Right kidney (tissue), 9 donors: ENCODE measurements at places on chromosomes 1 and 21.

- DNase-seq = no peak
These were observed 33.3 kb upstream of the SUCO start for GRCh38 chr1:172499636-172500141.

DNA sequence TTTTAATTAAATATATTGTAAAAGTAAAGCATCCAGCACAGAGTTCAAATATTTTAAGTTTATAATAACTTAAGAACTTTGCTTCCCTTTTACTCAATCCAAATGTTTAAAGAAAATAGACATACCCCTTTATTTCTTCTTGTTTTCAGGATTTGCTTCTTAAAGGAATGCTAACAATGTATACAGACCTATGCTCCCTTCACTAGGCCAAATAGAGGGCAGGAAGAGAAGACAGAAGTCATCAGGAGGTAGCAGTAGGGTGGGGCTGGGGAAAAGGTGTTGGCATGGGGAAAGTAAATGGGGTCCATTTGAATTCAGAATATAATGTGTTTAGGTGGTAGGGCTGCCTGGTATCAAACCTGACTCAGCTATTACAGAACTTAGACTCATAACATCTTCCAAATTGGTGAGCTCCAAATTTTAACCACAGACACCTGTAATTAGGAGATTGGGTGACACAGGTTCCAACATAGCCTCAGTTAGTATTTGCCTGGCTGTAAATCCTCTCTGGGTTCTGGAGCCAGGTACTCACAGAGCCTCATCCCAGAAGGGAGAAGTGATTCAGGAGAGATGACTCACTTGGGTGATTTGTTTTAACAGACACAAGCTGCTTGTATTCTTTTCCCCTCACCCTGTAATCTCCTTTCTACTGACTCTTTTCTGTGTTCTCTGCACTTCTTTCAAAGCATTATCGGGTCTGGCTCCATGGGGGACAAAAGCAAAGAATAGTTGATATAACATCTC, 60.1 kb upstream of the DUSP10 start:
- DNase-seq = no peak

DNA sequence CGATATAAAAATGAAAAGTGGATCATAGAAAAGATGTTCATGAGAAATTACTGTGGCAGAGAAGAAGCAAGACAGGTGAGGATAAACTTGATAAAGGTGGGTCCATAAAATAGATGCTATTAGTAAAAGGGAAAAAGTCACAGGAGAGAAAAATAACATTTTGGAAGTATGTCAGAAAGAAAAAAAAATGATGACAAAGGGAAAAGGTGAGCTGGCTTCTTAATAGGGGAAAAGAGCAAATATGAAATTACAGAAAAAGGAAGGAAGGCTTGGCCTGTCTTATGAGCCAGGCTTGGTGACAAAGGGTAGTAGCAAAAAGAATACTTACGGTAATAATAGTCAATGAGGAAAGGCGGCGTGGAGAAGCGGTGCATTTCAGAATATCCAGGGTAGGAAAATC, 386.1 kb downstream of the RWDD3 start:
- DNase-seq = no peak

DNA sequence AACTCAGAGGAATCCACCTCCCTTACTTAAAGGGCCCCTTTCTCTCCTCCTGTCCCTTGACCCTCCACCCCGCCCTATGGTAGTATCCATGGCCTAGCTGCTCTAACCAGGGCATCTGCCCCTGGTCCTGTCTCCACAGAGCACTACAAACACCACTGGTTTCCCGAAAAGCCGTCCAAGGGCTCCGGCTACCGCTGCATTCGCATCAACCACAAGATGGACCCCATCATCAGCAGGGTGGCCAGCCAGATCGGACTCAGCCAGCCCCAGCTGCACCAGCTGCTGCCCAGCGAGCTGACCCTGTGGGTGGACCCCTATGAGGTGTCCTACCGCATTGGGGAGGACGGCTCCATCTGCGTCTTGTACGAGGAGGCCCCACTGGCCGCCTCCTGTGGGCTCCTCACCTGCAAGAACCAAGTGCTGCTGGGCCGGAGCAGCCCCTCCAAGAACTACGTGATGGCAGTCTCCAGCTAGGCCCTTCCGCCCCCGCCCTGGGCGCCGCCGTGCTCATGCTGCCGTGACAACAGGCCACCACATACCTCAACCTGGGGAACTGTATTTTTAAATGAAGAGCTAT, 1.7 kb downstream of the BTG2 start:
- DNase-seq = no peak

GRCh38 chr1:159854116-159854692, 8.3 kb downstream of the VSIG8 start:
- DNase-seq = no peak

GRCh38 chr1:21058035-21058793, 118.5 kb downstream of the EIF4G3 start:
- no peak for DNase-seq

- DNase-seq = no peak
These were observed 4.0 kb downstream of the NVL start for GRCh38 chr1:224325959-224326358.

DNA sequence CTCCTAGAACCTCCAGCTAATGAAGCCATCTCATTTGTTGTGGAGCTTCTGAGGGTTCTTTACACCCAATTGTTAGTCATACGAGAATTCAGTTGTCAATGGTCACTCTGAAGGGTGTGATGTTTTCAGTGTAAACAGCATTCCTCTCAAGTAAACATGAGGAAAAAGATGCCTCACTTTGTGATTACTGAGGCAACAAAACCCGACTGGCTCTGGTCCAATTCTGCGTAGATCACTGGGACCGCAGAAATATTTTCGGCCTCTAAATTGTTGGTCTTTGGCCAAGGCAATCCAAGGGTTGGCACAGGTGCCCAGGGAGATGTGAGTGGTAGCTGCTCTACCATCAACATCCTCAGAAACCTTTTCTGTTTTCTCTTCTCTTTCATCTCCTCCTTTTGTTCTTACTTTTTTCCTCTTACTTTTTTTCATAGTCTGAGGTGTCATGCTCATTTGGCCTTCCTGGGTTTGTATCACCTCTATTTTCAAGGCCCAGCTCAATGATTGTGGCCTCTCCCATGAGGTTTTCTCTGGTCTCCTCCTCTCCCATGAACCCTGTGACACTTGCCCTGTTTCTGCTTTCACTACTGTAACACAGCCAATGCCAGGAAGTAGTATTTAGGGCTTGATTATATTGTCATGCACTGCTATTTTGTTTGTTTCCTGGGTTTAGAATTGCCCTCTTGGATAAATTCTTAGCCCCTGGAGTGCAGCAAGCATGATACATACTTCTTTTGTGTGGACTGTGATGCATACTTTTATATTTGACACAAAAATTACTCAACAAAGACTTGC, 221.9 kb downstream of the TNR start:
- no peak for DNase-seq

GRCh38 chr1:69929308-69930057, 275.9 kb downstream of the LRRC40 start:
- DNase-seq = no peak

GRCh38 chr1:76857138-76857537, 10.1 kb upstream of the ST6GALNAC5 start:
- no peak for DNase-seq

- DNase-seq = no peak
These were observed 93.9 kb downstream of the KCNJ15 start for GRCh38 chr21:38350684-38351083.

DNA sequence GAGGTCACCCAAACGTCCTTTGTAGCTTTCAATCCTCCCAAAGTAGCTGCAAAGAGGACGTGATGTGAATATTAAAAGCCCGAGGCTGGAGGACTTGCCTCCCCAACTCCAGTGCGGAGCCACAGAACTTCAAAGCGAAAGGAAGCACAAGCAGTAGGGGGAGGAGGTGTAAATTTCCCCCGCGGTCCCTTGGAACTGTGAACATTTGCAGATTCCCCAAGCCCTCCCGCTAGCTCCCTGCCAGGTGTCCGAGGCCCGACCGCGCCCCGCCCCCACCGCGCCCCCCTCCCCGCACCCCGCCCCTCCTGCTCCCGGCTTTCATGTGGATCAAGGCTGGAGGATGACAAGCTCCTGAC, 41.5 kb upstream of the HAO2 start:
- peak; percentile 57 for DNase-seq

DNA sequence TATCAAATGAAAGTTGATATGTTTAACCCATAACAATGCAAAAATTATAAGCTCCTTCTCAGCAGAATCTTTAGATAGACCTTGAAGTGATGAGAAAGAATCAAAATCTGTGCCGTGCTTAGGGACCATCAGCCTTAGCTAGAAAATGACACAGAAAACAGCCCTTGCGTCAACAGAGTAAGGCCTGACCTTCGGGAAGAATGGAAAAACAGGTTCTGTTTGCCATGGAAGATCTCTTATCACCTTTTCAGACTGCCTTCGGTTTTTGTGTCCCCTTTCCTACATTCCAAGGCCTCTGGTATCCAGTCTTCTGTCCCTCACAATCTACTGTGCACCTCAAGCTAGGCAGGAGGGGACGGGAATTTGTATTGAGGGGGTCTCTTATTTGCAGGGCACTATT, 37.6 kb upstream of the DPT start:
- DNase-seq = no peak
